ENCODE measurements at places on chromosomes 1 and 21.
A peak's percentile ranks its signal among the peaks of the same experiment; 100 is the strongest.

DNA sequence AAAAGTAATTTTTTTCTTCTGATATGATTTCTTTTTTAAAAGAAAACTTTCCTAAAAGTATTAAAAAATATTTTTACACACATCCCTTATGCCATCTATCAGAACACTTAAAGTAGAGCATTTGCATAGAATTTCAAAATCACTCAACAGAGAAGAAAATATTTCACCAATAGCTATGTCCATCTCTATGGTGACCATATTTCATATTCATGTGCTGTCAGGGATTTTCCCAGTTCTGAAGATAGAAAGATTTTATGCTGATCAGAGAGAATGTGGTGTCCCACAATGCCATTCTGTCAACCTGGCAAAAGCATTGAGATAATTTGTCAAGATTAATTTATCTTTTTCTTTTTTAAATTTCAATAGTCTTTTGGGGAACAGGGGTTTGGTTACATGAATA lies 87.0 kb downstream of the C4BPA start:
- no peak for DNase-seq

- DNase-seq: no peak
These were observed 137.4 kb downstream of the CHD1L start for GRCh38 chr1:147379889-147380288.

GRCh38 chr1:61506236-61506635 lies 218.7 kb downstream of the TM2D1 start:
- DNase-seq: no peak

- DNase-seq: peak; percentile 79
These were observed at the start of gene IFT25 for GRCh38 chr1:53945433-53946251. Gene IFT25, minus strand, starts transcription at chr1:53945699. Its CDS starts 5,617 bp downstream, at chr1:53940082.

- DNase-seq: no peak
These were observed 3.3 kb upstream of the TTC34 start for GRCh38 chr1:2804628-2805351.

DNA sequence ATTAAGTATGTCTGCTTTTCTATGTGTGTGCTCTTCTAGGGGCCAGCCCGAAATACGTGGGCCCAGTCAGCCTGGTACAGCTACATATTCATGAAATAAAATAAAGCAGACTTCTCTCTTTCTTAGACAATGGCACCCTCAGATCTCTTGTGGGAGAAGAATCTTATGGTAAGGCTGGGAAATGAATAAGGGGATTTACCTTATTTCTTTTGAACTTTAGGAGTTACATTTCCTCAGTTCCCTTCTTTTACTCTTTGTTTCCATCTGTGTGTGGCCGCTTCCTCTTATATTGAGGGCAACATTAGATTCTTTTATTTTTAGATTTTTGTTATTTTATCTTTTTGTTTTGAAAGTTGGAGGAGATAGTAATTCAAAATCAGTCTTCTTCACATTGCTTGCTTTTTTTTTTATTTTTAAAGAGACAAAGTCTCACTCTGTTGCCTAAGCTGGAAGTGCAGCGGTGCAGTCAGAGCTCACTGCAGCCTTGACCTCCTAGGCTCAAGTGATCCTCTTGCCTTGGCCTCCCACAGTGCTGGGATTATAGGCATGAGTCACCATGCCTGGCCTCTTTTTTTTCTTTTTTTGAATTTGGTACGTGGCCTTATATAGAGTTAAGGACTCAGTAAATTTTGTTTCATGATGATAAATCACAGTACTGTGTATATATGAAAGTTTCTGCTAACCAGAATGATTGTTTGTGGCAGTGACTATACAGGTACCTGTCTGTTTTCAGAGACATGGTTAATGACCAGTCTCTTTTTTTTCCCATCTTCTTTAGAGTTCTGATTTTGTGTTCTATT lies 9.1 kb downstream of the LAMC1 start:
- no peak for DNase-seq

DNA sequence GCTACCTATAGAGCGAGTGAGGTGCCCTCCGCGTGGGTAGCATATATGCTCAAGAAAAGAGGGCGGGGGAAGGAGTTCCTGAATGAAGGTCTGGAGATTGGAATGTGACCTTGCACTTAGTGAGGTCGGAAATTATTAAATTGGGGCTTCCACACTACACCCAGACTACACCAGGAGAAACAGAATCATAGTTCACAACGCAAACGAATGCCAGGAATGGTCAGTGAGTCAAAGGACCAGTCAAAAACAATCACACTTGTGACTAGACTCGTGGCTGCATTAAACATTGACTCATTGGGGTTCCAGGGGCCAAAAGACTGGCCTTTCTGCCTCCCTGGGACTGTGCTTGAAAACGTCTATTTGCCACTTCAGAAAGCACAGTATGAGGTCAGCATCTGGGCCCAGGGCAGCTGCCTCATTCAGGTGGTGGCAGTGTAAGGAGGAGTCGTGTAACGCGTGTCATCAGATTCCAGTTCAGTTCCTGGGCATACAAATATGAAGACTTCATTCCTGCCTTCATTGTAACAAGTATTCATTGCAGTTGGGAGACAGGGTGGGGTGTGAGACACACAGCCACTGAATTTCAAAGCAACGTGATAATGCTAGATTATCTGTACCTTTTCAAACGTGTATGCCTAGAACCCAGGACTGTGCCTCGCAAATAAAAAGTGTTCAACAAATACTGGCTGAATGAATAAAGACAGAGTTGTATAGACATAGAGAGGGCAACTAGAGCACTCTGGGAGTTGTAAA lies at the start of gene YOD1:
Gene YOD1, minus strand, starts transcription at position 18 of the 753 bp plus-strand sequence. CDS start 178 bp downstream, outside the sequence.
- DNase-seq: no peak

DNA sequence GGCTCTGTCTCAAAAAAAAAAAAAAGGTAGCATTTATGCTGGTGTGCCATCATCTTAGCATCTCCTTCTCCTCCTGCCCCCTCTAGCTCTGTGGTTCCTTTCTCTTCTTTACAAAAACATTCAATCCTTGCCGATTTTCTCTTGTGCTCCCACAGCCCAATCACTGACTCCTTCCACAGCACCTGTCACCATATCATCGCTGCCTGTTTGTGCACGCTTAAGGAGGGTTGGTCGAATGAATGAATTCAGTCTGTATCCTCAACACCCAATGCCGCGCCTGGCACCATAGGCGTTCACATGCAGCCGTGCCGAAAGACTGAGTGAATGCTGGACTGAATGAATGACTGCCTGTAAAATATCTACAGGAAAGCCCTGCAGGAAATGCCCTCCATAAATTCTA lies 7.9 kb downstream of the RNU5D-1 start:
- peak; percentile 39 for DNase-seq

GRCh38 chr1:18554597-18554996 lies 73.9 kb downstream of the KLHDC7A start:
- DNase-seq: no peak

DNA sequence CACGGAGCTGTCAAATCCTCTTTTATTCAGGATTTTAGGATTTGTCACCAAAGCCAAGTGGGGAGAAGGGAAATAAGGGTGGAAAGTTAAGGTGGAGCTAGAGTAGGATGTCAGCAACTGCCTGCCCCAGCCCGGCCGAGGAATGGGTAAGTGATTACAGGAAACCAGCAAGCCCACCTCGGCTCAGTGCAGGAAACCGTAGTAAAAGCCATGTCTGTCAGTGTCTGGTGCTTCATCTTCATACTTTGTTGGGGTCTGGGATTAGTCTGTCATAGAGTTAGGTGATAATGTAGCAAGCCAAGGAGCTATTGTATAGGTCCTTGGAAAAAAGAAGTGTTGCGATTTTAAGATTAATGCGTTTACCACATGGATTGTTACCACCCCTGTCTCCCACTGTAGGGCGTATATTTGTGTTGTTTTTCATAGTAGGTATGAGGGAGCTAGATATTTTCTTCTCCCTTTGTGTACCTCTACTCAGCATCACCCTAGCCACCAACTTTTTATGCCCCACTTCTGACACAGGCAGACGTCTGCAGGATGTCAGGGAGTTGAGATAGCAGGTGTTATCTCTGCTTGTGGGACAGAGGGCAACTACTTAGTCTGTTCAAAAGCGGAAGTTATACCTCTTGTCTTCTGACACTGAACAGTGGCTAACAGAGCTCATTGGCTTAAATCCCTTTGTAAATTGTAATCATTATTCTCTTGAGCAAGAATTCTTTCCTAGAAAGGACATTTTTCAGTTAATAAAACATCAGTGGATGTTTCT lies 253.7 kb downstream of the HHAT start:
- DNase-seq: no peak

DNA sequence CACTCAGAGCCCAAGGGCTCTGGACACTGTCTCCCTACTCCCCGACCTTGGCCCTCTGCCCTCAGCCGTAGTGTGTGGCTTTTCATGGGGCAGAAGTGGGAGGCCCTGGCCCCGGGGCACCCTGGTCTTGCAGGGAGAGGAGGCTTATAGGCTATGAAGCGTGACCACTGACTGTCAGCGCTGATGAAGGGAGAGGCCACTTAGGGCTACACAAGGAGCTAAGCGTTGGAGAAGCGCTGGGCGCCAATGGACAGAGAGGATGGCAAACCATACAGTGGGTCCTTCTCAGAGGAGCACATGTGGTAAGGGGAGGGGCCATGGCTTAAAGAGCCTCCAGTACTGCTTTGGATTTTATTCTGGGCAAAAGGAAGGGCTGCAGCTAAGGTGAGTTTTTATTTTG lies 7.9 kb downstream of the CRABP2 start:
- no peak for DNase-seq

- no peak for DNase-seq
These were observed 65.4 kb downstream of the VWA5B1 start for GRCh38 chr1:20355828-20356735.

GRCh38 chr1:16246961-16247360 lies 10.0 kb upstream of the CPLANE2 start:
- no peak for DNase-seq

DNA sequence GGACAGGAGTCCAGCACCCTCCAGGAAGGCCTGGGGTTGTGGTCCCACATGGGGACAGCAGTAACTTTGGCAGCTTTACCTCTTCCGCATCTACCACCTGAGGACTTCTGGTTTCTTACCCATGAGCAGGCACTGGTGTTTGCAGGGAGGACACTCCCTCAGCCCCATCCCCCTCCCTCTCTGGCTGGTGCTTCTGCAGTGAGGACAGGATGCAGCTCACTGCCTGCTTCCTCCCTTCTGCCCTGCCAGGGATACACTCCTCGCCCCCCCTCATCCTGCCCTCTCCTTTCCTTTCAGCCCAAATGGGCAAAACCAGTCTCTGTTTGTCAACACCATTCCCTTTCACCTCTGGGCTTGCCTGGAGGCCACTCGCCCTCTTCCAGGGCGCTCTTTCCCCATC lies 62.4 kb downstream of the KIRREL1 start:
- no peak for DNase-seq

- DNase-seq: no peak
These were observed 356.1 kb downstream of the LMO4 start for GRCh38 chr1:87684713-87685205.

DNA sequence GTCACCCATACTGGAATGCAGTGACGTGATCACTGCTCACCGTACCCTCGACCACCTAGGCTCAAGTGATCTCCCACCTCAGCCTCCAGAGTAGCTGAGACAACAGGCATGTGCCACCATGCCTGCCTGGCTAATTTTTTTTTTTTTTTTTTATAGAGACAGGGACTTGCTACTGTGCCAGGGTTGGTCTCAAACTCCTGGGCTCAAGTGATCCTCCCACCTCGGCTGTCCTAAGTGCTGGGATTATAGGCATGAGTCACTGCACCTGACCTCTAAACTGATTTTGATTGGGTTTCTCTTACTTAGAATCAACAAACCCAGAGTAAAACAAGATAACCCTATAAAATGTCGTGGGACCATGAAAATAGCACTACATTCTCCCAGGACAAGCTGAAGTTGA lies 112.0 kb downstream of the UBE2U start:
- DNase-seq: no peak
